ENCODE measurements at places on chromosomes 7 and 10. TPM values are rescaled to one million over a fixed set of nuclear protein-coding genes. Genes with fewer than 3 reads are reported as not detected.

- ATAC-seq = no peak
Measured at GRCh38 chr10:76071653-76072365, 640.4 kb downstream of the LRMDA start.

GRCh38 chr7:82273886-82274285 is 169.7 kb downstream of the CACNA2D1 start:
- no peak for ATAC-seq

DNA sequence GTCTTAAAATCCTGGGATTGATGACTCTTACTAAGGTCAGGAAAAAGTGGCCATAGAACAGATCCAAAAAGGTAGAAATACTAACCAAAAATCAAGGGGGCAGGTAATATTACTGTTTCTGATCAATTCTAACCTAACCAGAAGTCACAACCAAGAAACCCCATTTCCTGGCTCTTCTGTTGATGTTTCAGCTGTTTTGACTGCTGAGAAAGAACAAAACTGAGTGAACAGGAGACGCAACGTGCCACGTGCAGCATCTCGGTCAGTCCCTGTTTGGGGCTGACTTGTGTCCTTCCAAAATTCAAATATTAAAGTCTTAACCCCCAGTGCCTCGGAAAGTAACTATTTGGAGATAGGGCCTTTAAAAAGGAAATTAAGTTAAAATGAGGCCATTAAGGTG is 56.8 kb downstream of the JAZF1 start:
- ATAC-seq = no peak

- ATAC-seq = no peak
Measured at GRCh38 chr10:67864607-67865371, 19.7 kb upstream of the SIRT1 start.

- ATAC-seq = no peak
Measured at GRCh38 chr7:66964411-66964810, 31.0 kb downstream of the SBDS start.

DNA sequence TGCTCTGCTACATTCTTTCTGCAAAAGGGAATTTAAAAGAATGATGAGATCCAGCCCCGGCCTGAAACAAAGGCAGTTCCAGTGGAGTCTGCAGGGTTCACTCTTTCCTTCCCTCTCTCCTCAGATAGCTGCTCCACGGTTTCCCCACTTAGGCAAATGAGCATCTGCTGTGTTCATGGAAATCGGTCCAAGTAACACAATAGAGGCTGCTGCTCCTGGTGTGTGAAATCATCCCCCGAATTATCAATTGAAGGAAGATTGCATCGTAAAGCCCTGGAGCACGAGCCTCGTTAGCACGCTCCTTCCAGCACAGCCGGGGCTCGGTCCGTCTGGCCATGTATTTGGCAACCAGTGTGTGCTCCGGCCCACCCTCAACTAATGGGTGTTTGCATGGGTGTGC is 108.3 kb upstream of the DPP6 start:
- ATAC-seq = no peak

- no peak for ATAC-seq
Measured at GRCh38 chr10:70950037-70950436, 61.7 kb upstream of the PCBD1 start.

DNA sequence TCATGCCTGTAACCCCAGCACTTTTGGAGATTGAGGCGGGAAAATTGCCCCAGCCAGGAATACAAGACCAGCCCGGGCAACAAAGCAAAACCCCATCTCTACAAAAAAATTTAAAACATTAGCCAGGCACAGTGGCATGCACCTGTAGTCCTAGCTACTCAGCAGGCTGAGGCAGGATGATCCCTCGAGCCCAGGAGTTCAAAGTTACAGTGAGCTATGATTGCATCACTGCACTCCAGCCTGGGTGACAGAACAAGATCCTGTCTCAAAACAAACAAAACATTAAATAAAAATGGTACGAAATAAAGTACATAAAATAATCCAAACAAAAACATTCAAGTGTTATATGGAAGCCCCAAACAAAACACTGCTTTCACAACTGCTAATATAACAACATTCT is 125.0 kb downstream of the SNX13 start:
- ATAC-seq = no peak

DNA sequence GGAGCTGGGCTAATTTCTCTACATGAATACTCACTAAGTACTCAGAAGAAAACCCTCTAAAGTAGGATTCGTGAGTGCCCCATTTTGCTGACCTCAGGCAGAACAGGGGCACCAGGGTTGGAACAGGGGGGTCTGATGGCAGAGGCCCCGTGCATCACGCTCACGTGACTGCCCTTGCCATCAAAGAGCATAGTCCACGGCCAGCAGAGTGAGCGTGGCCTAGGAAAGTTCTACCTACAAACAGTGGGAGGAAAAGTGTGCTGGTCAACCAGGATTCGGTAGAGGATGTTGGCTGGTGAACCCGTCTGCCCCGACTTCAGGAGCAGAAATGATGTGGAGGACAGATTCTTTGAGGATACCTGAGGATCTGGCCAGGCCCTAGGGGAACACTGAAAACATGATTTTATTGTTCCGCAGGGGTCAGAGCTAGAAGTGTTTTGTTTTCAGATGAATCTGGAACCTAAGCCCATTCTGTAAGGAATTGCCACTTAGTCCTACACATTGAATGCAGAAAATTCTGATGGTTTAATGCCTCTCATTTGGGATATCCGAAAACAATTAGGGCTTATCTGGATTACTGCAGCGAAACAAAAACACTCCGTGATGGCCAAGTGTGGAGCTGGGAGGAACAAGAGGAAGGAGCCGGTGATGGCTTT is 138.8 kb upstream of the SHH start:
- ATAC-seq = no peak

DNA sequence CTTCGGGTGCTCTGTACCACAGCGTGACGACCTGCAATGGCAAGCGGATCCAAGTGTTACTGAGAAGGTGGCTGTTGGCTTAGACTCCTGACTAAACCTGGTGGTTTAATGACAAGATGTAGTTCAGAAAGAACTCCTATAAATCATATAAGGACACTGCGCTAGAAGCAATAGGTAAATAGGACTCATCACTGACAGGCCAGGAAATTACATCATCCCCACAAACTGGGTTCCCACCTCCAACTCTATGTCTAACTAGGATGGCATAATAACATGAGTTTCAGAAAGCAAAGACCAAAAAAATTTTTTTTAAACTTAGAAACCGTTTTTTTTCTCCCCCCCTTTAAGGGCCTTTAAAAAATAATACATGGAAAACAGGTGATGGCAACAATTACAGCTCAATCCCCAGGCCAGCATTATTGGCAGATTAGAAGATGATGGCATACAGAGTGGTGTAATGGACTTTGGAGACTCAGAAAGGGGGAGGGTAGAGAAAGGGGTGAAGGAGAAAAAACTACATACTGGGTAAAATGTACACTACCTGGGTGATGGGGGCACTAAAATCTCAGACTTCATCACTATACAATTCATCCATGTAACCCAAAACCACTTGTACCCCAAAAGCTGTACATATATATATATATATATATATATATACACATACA is 81.4 kb upstream of the FAM133B start:
- ATAC-seq = no peak

GRCh38 chr10:79391231-79392019 is 44.2 kb downstream of the PPIF start:
- peak; percentile 42 for ATAC-seq

DNA sequence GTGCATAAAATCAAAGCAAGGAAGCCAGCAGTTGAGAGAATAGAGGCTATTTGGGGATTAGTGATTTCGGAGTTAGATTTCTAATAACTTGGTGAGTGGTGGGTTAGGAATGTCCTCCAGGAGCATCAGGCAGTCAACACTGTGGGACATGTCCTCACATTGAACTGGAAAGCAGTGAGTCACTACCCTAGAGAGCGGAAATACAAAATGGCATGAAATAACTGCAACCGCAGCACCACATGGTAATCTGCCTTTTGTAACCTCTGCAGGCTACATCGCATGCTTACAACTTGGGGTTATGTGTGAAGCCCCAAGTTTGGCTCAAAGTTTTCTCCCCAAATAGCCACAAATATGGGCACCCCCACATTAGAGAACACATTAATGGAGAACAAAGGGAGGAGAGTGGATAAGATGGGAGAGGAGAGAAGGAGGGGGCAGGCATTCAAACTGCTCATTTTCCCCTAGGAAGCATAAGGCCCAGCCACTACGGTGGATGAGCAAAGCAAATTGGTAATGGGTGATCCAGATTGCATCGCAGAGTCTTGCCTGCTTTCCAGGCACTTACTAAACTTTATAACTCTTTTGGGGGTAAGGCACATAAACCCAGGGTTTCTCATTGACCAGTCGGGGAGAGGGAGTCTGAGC is 22.0 kb upstream of the SLF2 start:
- ATAC-seq = no peak

C7orf25 gene
- 12.8 TPM for total RNA-seq

SOSTDC1 gene
- total RNA-seq = 3.4 TPM

ZNF394 gene
- 45.8 TPM for total RNA-seq

CLEC2L gene
- total RNA-seq = not detected

GNGT1 gene
- not detected for total RNA-seq

TUBB8 gene
- not detected for total RNA-seq

Measured in gastroesophageal sphincter (tissue), 4 donors.